ENCODE measurements at places on chromosomes 5 and 9.

DNA sequence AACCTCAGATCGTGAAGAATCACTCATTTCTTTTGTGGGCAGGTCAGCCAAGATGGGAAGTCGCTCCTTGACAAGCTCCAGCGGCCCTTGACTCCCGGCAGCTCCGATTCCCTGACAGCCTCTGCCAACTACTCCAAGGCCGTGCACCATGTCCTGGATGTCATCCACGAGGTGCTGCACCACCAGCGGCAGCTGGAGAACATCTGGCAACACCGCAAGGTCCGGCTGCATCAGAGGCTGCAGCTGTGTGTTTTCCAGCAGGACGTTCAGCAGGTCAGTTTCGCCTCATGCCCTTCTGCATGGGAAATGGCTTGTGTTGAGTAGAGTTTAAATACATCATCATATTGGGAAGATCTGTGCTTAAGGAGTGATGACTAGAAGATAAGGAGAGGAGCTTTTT, 173.3 kb downstream of the TRIO start:
- DNase-seq = no peak
- no peak overlapping the region for H3K27ac ChIP-seq
- peaks cover 85% of the 10 kb centered on the region for H3K36me3 ChIP-seq

- DNase-seq = no peak
- peaks cover 24% of the 10 kb centered on the region for H3K4me1 ChIP-seq
- H3K27me3 ChIP-seq = no peaks in the 10 kb centered on the region
- H3K27ac ChIP-seq = no peak overlapping the region
- H3K4me3 ChIP-seq = no peak overlapping the region
- peaks cover 16% of the 10 kb centered on the region for H3K36me3 ChIP-seq
These were observed 62.0 kb downstream of the SUSD1 start for GRCh38 chr9:112112941-112113681.

GRCh38 chr9:107944387-107944786, 454.8 kb upstream of the KLF4 start:
- no peaks in the 10 kb centered on the region for H3K36me3 ChIP-seq
- no peaks in the 10 kb centered on the region for H3K4me1 ChIP-seq
- no peak overlapping the region for H3K4me3 ChIP-seq
- H3K27ac ChIP-seq = no peak overlapping the region
- peaks cover 12% of the 10 kb centered on the region for H3K27me3 ChIP-seq
- DNase-seq = no peak

GRCh38 chr5:134530301-134531077, 5.0 kb downstream of the JADE2 start:
- peaks cover 73% of the 10 kb centered on the region for H3K4me1 ChIP-seq
- H3K27ac ChIP-seq = no peak overlapping the region
- no peaks in the 10 kb centered on the region for H3K36me3 ChIP-seq
- no peak for DNase-seq
- peaks cover 14% of the 10 kb centered on the region for H3K27me3 ChIP-seq
- no peak overlapping the region for H3K4me3 ChIP-seq

GRCh38 chr9:13332571-13332970, 53.1 kb upstream of the MPDZ start:
- H3K4me3 ChIP-seq = no peak overlapping the region
- DNase-seq = no peak
- H3K4me1 ChIP-seq = peaks cover 6% of the 10 kb centered on the region
- no peaks in the 10 kb centered on the region for H3K36me3 ChIP-seq

DNA sequence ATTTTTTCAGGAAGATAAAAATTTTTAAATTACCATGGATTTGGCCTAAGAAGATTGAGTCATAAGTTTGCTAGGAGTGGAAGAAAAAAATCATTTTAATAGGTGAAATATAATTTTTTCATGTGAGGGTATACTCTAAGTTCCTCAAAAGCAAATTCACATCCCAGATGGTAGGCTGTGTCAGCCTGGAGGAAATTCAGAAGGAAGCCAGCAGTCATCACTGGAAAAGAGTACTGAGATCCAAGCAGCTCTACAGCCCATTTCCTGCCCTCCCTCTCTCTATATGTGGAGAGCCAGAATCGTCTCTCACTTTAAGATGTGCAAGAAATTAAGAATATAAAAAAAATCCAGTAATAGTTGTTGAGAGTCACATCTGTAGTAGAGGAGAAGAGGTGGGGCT, 126.5 kb upstream of the CDH18 start:
- H3K36me3 ChIP-seq = no peaks in the 10 kb centered on the region
- no peak for DNase-seq
- no peak overlapping the region for H3K27ac ChIP-seq
- H3K4me3 ChIP-seq = no peak overlapping the region

- H3K27me3 ChIP-seq = peaks cover 11% of the 10 kb centered on the region
- no peaks in the 10 kb centered on the region for H3K36me3 ChIP-seq
- H3K4me3 ChIP-seq = peak overlapping the region; percentile 91
- peak; percentile 69 for DNase-seq
These were observed 1.4 kb downstream of the NR6A1 start for GRCh38 chr9:124769549-124770358.

DNA sequence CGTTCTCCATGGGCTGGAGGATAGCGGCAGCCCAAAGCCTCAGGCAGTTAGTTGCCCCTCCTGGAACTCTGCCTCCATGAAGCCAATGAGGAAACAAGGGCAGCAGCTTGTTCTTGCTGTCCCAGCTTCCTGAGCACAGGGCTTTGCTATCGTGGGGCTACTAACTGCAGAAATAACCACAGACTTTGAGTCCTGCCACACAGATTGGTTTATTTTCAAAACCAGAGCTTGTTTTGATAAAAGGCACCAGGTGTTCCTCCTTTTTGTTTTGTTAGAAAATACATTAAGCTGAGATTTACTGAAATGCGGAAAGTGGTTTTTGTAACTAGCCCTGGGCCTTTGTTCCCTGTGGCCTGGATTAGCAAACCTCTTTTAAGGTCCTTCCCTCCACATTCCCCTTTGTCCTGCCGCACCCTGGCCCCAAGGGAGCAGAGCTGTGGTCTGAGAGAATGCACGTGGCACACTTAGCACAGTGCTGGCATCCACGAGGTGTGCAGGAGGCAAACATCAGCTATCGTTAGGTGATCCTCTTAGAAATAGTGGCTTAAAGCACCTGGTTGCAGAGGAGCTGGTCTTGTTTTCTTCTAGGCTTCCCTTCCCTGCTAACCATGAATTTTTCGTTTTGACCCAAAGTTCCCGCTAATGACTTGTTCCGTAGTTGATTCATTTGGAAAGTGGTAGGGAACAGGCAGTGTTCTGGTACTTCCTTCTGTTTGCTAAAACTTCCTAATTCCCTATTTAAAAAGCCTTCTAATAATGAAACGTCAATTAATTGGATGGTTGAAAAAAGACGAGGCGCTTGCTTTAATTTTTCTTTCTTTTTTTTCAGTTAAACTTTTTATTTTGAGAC, 21.5 kb downstream of the MVB12B start:
- peaks cover 69% of the 10 kb centered on the region for H3K36me3 ChIP-seq
- peaks cover 5% of the 10 kb centered on the region for H3K27me3 ChIP-seq
- peaks cover 42% of the 10 kb centered on the region for H3K4me1 ChIP-seq
- DNase-seq = no peak
- no peak overlapping the region for H3K27ac ChIP-seq

GRCh38 chr9:95420518-95420917, 96.3 kb downstream of the PTCH1 start:
- no peak overlapping the region for H3K4me3 ChIP-seq
- no peak overlapping the region for H3K27ac ChIP-seq
- peaks cover 7% of the 10 kb centered on the region for H3K27me3 ChIP-seq
- peaks cover 54% of the 10 kb centered on the region for H3K36me3 ChIP-seq
- no peak for DNase-seq

- H3K36me3 ChIP-seq = no peaks in the 10 kb centered on the region
- peaks cover 4% of the 10 kb centered on the region for H3K27me3 ChIP-seq
- no peak overlapping the region for H3K4me3 ChIP-seq
- no peak overlapping the region for H3K27ac ChIP-seq
- peaks cover 41% of the 10 kb centered on the region for H3K4me1 ChIP-seq
These were observed 52.5 kb downstream of the JADE2 start for GRCh38 chr5:134577796-134578577.

DNA sequence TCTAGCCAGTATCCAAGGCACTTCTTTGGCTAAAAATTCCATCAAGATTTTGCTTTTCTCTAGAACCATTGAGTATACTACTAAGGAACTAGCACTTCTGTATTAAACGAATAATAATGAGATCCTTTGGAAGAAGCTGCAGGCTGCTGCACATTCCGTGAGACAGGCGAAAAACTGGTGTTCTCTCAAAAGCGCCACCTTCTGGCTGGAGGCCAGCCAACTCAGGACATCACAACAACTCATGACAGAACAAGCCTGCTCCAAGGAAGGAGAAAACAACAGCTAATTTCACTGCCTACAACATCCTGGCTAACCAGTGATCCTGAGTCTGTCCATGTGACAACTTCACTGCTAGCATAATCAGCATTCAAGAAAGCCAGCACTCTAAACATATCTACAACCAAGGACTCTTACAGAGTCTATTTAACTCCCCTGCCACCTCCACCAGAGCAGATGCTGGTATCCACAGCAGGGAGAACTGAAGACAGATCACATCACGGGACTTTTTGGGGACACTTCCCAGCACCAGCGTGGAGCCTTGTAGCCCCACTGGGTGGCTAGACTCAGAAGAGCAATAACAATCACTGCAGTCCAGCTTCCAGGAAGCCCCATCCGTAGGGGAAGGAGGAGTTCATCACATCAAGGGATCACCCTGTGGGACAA, 150.5 kb downstream of the YTHDC2 start:
- H3K27me3 ChIP-seq = no peaks in the 10 kb centered on the region
- DNase-seq = no peak
- no peaks in the 10 kb centered on the region for H3K36me3 ChIP-seq
- no peak overlapping the region for H3K4me3 ChIP-seq
- peaks cover 16% of the 10 kb centered on the region for H3K4me1 ChIP-seq

DNA sequence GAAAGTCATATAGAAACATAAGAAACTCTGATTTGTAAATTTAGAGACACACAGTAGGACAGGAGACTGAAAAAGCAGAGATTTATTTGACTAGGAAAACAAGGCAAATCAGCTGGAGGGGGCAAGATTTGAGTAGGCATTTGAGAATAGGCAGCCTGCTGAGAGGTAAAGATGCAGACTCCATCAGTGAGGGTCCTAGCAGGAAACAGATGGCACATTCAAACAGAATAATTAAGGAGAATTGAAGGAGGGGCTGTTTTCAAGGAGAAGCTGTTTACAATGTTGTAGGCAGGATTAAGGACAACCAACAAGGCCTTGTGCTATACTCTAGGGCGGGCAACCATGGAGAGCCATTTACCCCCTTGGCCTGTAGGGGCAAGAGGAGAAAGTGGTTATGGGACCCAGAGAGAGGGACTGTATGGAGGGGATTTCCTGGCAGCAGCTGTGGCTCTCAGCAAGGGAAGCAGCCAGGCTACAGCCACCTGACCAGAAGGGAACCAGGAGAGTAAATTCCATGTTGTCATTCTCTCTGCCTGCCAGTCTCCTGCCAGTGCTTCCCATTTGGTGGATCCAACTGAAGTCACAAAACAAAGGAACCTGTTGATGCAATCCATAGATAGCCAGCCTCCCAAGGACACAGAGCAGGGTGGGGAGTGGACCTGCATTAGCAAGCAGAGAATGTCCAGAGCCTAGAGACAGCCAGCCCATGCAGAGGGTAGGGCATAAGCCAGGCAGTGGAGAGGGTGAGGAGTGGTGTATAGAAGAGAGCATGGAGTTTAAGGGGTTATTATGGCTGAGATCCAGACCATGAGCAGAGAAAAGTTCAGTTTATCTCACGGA, 38.2 kb downstream of the PAPPA start:
- peaks cover 3% of the 10 kb centered on the region for H3K27me3 ChIP-seq
- H3K4me3 ChIP-seq = no peak overlapping the region
- H3K27ac ChIP-seq = no peak overlapping the region
- DNase-seq = no peak

DNA sequence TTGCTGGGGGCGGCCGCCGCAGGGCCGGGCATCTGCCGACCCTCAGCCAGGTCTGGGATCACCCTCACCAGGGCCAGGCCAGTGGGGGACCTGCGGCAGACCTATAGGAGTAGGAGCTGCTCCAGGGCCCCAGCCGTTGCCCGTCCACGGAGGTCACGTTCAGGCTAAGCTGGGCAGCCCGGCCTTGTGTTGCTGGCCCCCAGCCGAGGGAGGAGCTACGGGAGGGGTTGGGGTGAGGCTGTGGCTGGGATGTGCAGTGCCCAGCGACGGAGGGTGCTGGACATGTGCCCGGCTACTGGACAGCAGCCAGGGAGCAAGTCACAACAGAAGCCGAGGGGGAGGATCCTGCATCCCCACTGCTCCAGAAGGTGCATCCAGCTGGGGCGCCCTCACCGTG, 39.6 kb upstream of the SLC6A19 start:
- DNase-seq = no peak
- H3K27me3 ChIP-seq = peaks cover 46% of the 10 kb centered on the region
- H3K4me3 ChIP-seq = no peak overlapping the region
- H3K27ac ChIP-seq = no peak overlapping the region
- peaks cover 26% of the 10 kb centered on the region for H3K4me1 ChIP-seq
- H3K36me3 ChIP-seq = no peaks in the 10 kb centered on the region

- peaks cover 12% of the 10 kb centered on the region for H3K4me1 ChIP-seq
- no peak overlapping the region for H3K27ac ChIP-seq
- H3K27me3 ChIP-seq = peaks cover 13% of the 10 kb centered on the region
- DNase-seq = no peak
- no peaks in the 10 kb centered on the region for H3K36me3 ChIP-seq
These were observed 29.4 kb downstream of the HRH2 start for GRCh38 chr5:175687231-175687701.

- peaks cover 33% of the 10 kb centered on the region for H3K36me3 ChIP-seq
- H3K27ac ChIP-seq = peak overlapping the region; percentile 62
- no peak overlapping the region for H3K4me3 ChIP-seq
- H3K27me3 ChIP-seq = no peaks in the 10 kb centered on the region
These were observed 33.3 kb downstream of the UBE2R2 start for GRCh38 chr9:33850267-33850629.

DNA sequence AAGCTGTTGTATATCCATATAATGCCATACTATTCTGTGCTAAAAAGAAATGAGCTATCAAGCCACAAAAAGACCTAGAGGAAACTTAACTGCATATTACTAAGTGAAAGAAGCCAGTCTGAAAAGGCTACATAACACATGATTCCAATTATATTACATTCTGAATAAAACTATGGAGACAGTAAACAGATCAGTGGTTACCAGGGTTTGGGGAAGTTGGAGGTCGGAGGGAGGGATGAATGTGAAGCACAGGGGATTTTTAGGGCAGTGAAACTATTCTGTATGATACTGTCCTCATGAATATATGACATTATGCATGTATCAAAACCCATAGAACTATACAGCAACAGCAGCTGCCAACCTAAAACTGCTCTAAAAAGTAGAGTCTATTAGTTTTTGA, 5.6 kb upstream of the RFK start:
- no peaks in the 10 kb centered on the region for H3K27me3 ChIP-seq
- no peak overlapping the region for H3K4me3 ChIP-seq
- peaks cover 5% of the 10 kb centered on the region for H3K4me1 ChIP-seq
- no peak overlapping the region for H3K27ac ChIP-seq
